Neural crest cell (in vitro differentiated cells): ENCODE measurements at places on chromosomes 5 and 9. TPM values are rescaled to one million over a fixed set of nuclear protein-coding genes. Genes with fewer than 3 reads are reported as not detected.

Gene HAVCR2
- 0.19 and 0.55 TPM in 2 replicates for total RNA-seq

Gene GABRA6
- total RNA-seq, result not detected in 2 replicates

Gene OGN
- not detected in 2 replicates for total RNA-seq

Gene OBP2B
- not detected in 2 replicates for total RNA-seq

Gene SHLD3
- 3.8 and 4.3 TPM in 2 replicates for total RNA-seq

Gene TPPP
- total RNA-seq, result 2.6 and 2.7 TPM in 2 replicates

Gene MED10
- total RNA-seq, result 29.0 and 29.4 TPM in 2 replicates

Gene C5orf52
- not detected in 2 replicates for total RNA-seq

Gene CATSPER3
- total RNA-seq, result 0.36 and 0.54 TPM in 2 replicates

Gene PCDH1
- total RNA-seq, result 16.2 and 17.3 TPM in 2 replicates

Gene CARTPT
- not detected in 2 replicates for total RNA-seq

DNA sequence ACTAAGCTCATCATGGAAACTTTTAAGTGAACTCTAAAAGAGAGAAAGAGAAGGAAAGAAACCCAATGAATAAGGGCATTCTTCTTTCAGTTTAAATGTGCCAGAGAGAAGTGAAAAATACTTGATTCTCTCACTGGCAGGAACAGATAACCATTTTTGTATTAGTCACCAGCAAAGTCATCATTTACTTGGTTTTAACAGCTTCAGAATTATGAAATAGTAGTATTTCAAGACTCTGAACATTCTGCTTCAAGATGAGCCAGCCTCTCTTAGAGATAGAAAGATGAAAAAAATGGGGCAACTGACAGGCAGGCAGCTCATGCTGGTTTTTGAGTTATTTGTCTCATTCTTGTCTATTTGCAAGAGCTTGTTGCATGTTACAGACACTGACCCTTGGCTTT lies 103.5 kb downstream of the GCNT1 start:
- H3K27me3 ChIP-seq, result no peaks in the 10 kb centered on the region
- no peak for DNase-seq
- peaks cover 26% of the 10 kb centered on the region for H3K4me1 ChIP-seq

GRCh38 chr5:17114233-17114632 lies 103.2 kb upstream of the BASP1 start:
- no peak for DNase-seq
- no peaks in the 10 kb centered on the region for H3K36me3 ChIP-seq
- no peaks in the 10 kb centered on the region for H3K27me3 ChIP-seq
- H3K27ac ChIP-seq, result no peak overlapping the region
- H3K4me3 ChIP-seq, result no peak overlapping the region
- peaks cover 57% of the 10 kb centered on the region for H3K4me1 ChIP-seq

DNA sequence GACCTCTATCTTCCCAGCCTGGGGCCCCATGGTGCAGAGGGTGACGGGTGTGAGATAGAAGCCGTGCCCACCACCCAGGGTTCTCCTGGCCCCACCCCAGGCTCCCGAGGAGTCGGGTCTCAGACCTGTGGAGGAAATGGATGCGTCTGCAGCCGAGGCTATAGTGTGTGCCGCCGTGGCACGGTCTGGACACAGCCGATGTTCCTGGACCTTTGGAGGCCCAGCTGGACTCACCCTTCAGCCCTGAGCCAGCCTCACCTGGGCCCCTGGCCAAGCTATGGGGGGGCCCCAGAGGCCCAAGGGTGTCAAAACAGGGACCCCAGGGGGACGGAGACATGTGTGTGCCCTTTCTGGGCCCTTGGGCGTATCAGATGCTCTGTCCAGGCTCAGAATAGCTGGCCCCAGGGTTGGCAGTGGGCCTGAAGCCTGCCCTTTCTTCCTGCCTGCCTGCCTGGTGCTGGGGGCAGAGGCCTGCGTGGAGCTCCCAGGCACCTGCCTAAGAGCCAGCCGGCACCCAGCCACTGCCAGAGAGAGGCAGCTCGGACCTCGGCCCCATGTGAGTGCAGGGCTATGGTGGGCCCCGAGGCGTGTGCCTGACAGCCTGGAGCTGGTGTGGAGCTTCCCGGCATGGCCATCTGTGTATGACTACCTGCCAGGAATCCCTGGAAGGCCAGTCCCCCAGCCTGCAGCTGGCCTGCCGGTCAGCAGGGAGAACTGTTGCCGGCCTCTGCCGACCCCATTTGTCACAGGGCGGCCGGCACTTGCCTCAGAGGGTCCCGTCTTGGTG lies 41.8 kb downstream of the KCNT1 start:
- no peak overlapping the region for H3K4me3 ChIP-seq
- no peaks in the 10 kb centered on the region for H3K4me1 ChIP-seq
- DNase-seq, result no peak
- no peaks in the 10 kb centered on the region for H3K36me3 ChIP-seq

DNA sequence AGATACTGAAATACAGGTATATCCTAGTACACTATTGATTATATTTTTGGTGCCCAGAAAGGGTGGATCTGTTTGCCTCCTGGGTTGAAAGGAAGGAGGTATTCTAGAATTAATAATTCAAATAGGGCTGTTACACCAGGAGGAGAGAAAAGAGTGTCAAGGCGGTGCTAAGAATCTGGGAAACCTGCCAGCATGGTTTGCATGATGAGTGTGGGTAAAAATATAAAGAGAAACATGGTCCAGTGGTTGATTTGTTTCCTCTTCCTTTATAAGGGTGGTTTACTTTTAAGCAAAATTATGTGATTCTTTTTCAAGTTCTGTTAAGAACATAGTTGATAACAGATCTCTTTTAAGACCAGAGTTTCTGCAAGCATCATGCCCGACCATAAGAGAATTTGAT lies 69.4 kb upstream of the NFIB start:
- no peaks in the 10 kb centered on the region for H3K27me3 ChIP-seq
- H3K4me3 ChIP-seq, result no peak overlapping the region
- no peaks in the 10 kb centered on the region for H3K36me3 ChIP-seq
- H3K27ac ChIP-seq, result no peak overlapping the region

DNA sequence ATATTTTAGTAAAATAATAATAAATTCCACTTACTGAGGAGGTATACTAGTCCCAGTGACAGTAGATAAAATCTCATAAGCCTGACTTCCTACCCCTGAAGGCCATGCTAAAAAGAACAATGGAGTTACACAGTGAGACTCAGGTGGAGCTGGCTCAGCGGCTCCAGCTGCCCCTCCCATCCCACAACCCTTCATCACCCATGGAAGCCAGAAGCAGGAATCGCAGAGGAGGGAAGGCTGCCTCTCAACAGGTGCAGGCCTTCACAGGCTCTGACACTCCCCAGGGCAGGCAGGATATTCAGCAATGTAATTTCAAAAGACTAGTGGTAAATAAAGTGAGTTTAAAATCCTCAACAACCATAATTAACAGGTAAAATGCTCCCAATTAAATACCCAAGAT lies 67.5 kb downstream of the FANCC start:
- H3K36me3 ChIP-seq, result peaks cover 9% of the 10 kb centered on the region
- no peaks in the 10 kb centered on the region for H3K27me3 ChIP-seq
- no peak for DNase-seq
- H3K4me1 ChIP-seq, result peaks cover 21% of the 10 kb centered on the region

- no peaks in the 10 kb centered on the region for H3K27me3 ChIP-seq
- no peak overlapping the region for H3K4me3 ChIP-seq
- DNase-seq, result no peak
- H3K36me3 ChIP-seq, result peaks cover 48% of the 10 kb centered on the region
- no peak overlapping the region for H3K27ac ChIP-seq
- peaks cover 15% of the 10 kb centered on the region for H3K4me1 ChIP-seq
Measured at GRCh38 chr5:129820-130219, 37.9 kb downstream of the PLEKHG4B start.

DNA sequence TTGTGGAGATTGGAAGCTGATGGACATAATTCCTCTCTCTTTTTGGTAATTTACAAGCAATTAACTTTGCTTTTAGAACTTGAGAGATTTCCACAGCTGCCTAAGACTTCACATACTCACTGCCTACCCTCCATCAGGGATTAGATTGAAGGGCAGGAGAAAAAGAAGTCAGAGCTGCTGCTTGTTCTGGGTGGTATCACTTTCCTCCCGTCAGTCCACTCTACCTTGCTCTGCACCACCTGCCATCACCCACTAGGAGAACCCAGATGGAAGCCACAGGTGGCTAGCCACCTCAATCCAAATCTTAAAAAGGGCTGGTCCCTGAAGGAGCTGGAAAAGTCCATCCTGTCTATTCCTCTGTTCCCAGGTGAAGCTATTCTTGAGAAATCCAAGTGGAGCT lies 10.5 kb downstream of the IRF1 start:
- H3K4me3 ChIP-seq, result no peak overlapping the region
- no peaks in the 10 kb centered on the region for H3K36me3 ChIP-seq
- H3K4me1 ChIP-seq, result peaks cover 8% of the 10 kb centered on the region
- H3K27ac ChIP-seq, result no peak overlapping the region
- no peaks in the 10 kb centered on the region for H3K27me3 ChIP-seq
- no peak for DNase-seq

GRCh38 chr9:71816916-71817451 lies 48.7 kb upstream of the CEMIP2 start:
- H3K27ac ChIP-seq, result no peak overlapping the region
- H3K4me1 ChIP-seq, result peaks cover 8% of the 10 kb centered on the region
- no peaks in the 10 kb centered on the region for H3K27me3 ChIP-seq

- H3K4me3 ChIP-seq, result no peak overlapping the region
- H3K27ac ChIP-seq, result no peak overlapping the region
- H3K36me3 ChIP-seq, result no peaks in the 10 kb centered on the region
- H3K27me3 ChIP-seq, result peaks cover 7% of the 10 kb centered on the region
- DNase-seq, result no peak
Measured at GRCh38 chr9:115590011-115590410, 472.1 kb upstream of the TNC start.

DNA sequence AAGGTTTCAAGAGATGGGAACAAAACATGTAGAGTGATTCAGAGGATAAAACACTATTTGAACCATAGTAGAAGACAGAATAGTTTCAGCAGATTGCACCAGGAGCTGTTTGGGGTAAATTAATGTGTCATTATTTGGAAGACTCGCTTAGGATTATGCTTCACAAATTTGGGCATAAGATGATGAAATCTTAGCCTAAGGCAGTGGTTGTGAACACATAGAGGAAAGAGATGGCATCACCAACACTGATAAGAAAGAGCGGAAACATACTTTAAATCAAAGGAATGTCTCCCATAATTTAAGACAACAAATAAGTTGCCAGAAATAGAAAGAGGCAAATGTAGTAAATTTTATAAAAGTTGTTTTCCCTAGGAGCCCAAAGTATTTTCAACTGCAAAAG lies 66.1 kb upstream of the TBCA start:
- H3K36me3 ChIP-seq, result no peaks in the 10 kb centered on the region
- no peak overlapping the region for H3K4me3 ChIP-seq
- H3K4me1 ChIP-seq, result peaks cover 29% of the 10 kb centered on the region
- DNase-seq, result no peak

GRCh38 chr5:89850513-89850865 lies 559.1 kb downstream of the CETN3 start:
- no peaks in the 10 kb centered on the region for H3K27me3 ChIP-seq
- H3K36me3 ChIP-seq, result no peaks in the 10 kb centered on the region
- peaks cover 26% of the 10 kb centered on the region for H3K4me1 ChIP-seq
- DNase-seq, result no peak

DNA sequence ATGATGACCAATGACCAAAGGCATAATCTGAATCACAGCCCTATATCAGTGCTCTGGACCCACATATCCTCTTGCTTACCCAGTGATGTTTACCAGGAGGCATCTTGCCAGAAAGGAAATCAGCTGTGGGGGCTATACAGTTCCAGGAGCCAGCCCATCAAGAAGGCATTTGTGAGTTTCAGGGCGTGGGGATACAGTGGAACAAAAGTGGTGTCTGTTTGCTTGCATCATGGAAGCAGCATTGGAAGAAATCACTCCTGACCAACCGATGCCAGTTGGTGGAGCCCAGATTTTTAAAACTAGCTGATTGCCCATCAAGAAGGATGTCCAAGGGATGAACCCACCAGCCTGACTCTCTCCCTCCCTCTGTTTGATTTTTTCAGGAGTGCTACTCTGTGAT lies 106.5 kb upstream of the EGFLAM start:
- no peak for DNase-seq
- no peaks in the 10 kb centered on the region for H3K27me3 ChIP-seq
- H3K27ac ChIP-seq, result no peak overlapping the region
- H3K36me3 ChIP-seq, result no peaks in the 10 kb centered on the region
- peaks cover 18% of the 10 kb centered on the region for H3K4me1 ChIP-seq

DNA sequence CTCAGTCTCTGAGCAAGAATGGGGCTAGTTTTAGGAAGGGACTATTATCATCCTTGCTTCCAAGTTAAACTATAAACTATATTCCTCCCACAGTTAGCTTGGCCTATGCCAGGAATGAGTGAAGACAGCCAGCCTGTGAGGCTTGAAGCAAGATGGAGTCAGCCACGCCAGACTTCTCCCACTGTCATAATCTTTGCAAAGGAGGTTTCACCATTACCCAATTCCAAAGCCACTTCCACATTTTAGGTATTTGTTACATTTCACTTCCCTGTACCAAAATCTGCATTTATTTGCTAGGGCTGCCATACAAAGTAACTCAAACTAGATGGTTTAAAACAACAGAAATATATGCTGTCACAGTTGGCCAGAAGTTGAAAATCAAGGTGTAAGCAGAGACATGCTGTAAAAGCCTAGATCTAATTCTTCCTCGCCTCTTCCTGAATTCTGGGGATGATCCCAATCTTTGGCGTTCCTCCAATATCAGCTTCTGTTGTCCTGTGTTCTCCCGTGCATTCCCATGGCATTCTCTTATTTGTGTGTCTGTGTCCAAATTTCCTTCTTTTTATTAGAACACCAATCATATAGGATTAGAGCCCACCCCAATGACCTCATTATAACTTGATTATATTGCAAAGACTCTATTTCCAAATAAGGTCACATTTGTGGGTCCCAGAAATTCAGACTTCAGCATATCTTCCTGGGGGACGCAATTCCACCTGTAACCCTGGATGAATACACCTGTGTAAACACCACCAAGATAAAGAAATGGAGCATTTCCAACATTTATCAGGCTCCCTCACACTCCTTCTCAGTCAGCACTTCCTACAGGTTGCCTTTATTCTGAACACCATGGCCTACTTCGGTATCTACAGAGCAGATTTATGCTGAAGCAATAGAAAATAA lies 126.8 kb downstream of the GCNT1 start:
- no peak for DNase-seq
- peaks cover under 1% of the 10 kb centered on the region for H3K4me1 ChIP-seq
- H3K27ac ChIP-seq, result no peak overlapping the region
- H3K27me3 ChIP-seq, result no peaks in the 10 kb centered on the region
- H3K36me3 ChIP-seq, result no peaks in the 10 kb centered on the region

DNA sequence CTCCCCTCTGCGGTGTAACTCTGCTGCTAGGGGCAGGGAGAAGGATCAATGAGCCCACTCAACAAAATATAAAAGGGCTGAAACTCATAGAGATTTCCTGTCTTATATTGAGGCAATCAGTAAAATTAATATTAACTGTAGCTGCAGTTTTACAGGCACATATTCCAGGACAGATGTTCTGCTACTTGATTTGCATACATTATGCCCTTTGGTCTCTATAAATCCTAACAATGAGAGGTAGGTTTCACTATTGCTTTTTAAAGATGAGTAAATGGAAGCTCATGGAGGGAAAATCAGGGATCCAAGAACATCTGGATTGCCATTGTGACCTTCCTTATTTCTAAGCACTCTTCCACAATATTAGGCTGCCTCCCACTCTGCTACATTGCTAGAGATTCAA lies 23.5 kb upstream of the TRIM32 start:
- DNase-seq, result no peak
- H3K4me3 ChIP-seq, result no peak overlapping the region
- no peaks in the 10 kb centered on the region for H3K4me1 ChIP-seq
- H3K36me3 ChIP-seq, result no peaks in the 10 kb centered on the region
- no peaks in the 10 kb centered on the region for H3K27me3 ChIP-seq

GRCh38 chr9:117178596-117179375 lies 236.1 kb downstream of the ASTN2 start:
- peaks cover 4% of the 10 kb centered on the region for H3K36me3 ChIP-seq
- H3K27me3 ChIP-seq, result no peaks in the 10 kb centered on the region
- no peak for DNase-seq
- H3K4me1 ChIP-seq, result no peaks in the 10 kb centered on the region
- no peak overlapping the region for H3K27ac ChIP-seq
